ENCODE measurements at places on chromosomes 16 and 17. TPM values are rescaled to one million over a fixed set of nuclear protein-coding genes. Genes with fewer than 3 reads are reported as not detected.

Gene CNGB1
- 7.5 TPM for polyA plus RNA-seq

DNA sequence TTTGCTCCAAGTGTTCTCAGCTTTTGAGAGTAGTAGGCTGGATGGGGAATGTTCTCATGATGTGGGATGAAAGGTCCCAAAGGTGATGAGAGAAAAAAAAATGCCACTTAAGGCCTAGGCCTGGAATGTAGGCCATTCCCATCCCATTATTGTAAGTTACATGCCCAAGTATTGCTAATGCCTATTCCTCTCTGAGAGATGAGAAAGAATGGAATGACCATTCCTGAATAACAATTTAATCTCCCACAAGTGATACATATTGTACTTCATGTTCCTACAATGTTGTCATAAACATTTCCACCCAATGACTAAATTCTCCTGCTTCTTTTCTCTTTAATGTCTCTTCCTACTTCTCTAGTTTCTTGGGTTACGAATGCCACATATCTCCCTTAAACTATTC, 102.8 kb upstream of the KCNJ16 start:
- DNase-seq: no peak

- no peak for DNase-seq
Measured at GRCh38 chr17:63407741-63408330, 38.3 kb downstream of the CYB561 start.

Gene FMNL1
- 8.5 TPM for polyA plus RNA-seq

- DNase-seq: no peak
Measured at GRCh38 chr17:52495646-52496045, 337.1 kb upstream of the CA10 start.

DNA sequence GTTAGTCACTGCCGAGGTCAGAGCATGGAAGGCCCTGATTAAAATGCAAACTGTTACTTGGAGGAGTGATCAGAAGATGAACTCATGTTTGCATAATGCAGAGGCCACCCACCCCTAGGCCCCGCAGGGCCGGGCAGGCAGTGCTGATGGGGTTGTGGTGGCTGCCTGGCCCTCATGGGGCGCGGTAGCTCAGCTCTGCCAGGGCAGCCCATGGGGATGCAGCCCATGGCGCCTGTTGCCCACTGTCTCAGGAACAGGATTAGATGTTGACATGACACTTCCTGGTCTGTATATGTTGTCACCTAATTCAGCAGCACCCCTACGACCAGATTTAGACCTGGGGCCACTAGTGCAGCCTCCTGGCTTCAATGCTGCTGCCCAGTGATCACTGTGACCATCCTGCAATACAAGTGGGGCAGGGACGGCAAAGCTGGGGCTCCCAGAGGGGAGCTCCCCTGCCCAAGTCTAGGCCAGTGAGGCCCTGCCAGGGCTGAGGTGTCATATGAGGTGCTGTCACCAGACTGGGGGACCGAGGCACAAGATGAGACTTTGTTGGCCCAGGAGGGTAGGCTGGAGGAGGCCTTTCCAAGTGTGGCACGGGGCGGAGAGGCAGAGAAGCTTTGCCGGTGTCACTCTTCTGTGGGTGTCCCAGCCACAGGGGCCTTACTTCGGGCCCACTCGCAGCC, 49.1 kb downstream of the RAI1 start:
- DNase-seq: no peak

Gene COQ7
- 23.8 TPM for polyA plus RNA-seq

Gene ZMYND15
- polyA plus RNA-seq: 5.1 TPM

Gene TMIGD1
- 43.9 TPM for polyA plus RNA-seq

DNA sequence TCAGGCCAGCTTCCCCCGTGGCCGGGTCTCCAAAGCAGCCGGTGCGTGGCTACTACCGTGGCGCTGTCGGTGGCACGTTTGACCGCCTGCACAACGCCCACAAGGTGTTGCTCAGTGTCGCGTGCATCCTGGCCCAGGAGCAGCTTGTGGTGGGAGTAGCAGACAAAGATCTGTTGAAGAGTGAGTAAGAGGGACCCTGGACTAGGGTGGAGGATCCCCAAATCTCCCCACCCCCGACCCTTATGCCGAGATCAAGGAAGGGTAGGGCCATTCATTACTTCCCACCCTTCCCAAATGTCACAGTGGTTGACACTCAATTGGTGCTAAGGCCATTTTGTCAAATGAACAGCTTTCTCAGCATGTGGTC, 1.2 kb downstream of the COASY start:
- DNase-seq: no peak

DNA sequence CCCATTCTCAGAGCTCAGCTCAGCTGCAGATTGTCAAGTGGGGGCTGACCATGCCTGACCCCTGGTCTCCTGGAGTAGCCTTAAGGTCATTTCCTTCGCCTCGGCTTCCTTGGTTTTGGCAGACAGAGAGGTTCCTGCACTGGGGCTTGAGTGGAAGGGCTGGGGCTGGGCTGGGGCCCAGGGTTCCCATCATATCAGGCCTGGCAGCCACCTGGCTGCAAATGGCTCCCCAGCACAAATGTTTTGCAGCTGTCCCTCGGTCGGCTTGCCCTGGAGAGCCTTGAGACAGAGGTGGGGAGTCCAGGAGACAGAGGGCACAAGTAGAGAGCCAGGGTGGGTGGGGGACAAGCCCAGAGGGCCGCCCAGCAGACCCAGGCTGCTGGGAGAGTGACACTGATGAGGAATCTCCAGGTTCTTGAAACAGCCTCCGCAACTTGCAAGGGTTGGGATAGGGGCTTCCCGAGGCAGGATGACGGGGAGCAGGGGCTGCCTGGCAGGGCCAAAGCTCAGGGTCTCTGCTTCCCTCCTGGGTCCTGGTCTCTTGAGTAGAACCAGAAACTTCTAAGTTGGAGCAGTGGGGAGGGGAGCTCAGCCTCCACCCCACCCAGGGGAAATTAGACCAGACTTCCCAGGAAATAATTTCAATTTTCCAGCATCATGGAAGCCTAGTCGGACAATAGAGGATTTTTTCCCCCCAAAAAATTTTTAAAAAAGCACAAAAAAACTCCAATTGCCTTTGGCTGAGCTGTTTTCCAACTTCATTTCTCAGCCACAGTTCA, 19.3 kb downstream of the IGFBP4 start:
- no peak for DNase-seq

DNA sequence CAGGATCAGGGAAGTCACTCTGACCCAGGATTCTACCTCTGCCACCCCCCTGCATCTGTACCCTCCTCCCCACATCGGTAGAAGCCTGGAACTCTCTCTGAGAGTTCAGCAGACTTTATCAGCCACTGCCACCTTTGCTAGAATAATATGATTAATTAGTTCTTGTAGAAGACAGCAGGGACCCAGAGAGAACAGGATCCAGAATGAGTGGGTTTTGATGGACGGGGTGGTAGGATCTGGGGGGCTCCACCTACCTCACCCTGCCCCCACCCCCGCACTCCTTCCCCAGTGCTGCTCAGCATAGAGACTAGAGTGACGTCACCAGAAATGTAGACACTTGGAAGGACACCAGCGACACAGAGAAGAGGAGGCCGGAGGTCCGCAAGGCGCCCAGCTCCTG, 33.5 kb downstream of the ABCC6 start:
- DNase-seq: no peak

DNA sequence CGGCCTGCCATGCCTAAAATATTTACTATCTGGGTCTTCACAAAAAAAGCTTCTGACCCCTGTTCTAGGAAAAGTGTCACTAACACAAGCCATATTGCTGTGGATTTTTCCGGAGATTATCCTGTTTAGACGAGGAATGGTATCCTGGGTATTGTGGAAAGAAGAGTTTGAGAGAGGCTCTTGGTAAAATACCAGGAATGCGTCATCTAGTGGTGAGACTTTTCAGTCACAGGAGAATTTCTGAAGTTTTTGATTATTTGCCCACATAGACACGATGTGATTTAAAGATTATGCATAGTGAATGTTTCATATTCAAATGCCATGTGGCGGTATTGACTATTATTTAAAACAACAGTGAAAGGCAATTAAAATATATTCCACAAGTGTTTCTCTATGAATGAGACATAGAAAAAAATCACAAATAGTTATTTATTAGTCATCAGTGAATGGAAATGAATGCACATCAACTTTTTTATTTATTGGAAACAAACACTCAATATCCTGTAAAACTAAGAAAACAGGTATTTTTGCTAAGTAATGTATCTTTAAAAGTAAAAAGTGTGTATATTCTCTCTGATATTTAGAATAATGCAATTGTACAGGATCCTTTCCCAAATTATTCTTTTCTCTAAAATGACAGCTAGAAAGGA, 7.8 kb downstream of the KRT28 start:
- DNase-seq: peak; percentile 20

DNA sequence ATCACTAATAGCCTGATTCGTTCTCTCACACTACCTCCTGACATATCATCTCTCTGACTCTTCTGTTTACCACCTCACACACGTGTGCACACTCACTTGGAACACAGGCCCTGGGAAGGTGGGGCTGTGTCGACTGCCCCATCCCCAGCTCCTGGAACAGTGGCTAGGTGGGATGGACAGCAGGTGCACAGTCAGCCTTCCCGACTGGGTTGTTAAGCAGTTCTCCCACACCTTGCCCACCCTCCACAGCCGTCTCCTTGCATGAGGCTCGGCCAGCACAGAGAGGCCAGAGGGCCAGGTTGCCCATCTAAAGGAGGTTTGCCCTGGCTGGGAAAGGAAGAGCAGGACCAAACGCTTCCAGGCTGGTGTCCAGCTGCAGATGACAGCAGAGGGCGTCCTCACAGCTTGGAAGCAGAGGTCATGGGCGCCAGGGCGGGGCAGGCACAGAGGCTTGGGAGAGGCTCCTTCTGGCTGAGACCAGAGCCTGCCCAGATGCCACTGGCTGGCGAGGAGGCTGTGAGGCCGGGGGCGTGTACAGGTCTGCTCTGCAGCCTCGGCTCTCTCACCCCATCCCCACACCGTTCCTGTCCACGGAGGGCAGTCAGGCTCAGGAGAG, 92.8 kb downstream of the AMFR start:
- DNase-seq: no peak

- DNase-seq: no peak
Measured at GRCh38 chr17:59533694-59534093, 31.7 kb upstream of the DHX40 start.
